ENCODE measurements at places on chromosomes 2 and 18. TPM values are rescaled to one million over a fixed set of nuclear protein-coding genes. Genes with fewer than 3 reads are reported as not detected.
A peak's percentile ranks its signal among the peaks of the same experiment; 100 is the strongest.

NT5DC4 gene
- polyA plus RNA-seq = not detected

DNA sequence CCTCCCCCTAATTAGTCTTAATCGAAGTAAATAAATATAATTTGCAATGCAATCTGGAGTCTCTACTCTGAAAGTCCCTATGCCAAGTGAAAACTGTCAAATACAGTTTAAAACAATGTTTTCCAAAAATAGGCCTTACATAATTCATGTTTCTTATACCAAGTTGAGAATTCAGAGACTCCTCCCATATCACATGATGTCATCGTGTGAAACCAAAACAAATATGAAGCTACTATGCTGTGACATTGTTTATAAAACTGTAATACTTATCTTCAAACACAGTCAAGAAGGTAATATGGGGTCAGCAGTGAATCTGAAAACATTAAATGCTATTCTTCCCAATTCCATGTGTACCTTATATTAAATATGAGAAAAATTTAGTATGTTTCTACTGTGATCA, 940.2 kb upstream of the FANCL start:
- no peaks in the 10 kb centered on the region for H3K4me1 ChIP-seq
- no peaks in the 10 kb centered on the region for H3K36me3 ChIP-seq
- H3K27me3 ChIP-seq = no peaks in the 10 kb centered on the region
- no peak overlapping the region for H3K27ac ChIP-seq
- H3K4me3 ChIP-seq = no peak overlapping the region
- no peak for DNase-seq

- peak; percentile 96 for DNase-seq
- H3K27me3 ChIP-seq = no peaks in the 10 kb centered on the region
- peaks cover 19% of the 10 kb centered on the region for H3K36me3 ChIP-seq
- H3K27ac ChIP-seq = peak within 1 kb of the TSS; percentile 92
- peaks cover 20% of the 10 kb centered on the region for H3K4me1 ChIP-seq
Observed at GRCh38 chr2:219206328-219207133, at the start of gene ZFAND2B. Gene ZFAND2B (plus strand): TSS chr2:219206782. CDS start chr2:219206988, 206 bp downstream.

DNA sequence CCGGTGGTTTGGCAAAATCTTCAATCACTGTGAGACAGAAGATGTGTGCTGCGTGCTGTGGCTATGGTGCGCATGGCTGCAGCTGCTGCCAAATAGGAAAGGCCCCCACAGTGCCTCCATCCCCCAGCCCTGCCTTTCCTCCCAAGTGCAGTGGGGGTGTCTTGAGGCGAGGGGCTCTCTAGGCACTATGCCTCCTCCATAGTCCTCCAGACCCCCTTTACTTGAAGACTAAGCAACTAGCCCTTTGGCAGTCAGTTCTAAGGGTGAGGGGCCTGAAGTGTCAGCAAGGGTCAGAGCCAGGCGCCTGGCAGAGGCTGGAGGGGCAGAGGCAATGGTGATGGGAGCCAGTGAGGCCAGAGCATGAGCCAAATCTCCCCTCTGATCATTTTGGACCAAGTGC, 13.6 kb upstream of the TMEM185B start:
- no peak for DNase-seq
- H3K27ac ChIP-seq = no peak overlapping the region
- no peaks in the 10 kb centered on the region for H3K27me3 ChIP-seq
- H3K36me3 ChIP-seq = no peaks in the 10 kb centered on the region

DNA sequence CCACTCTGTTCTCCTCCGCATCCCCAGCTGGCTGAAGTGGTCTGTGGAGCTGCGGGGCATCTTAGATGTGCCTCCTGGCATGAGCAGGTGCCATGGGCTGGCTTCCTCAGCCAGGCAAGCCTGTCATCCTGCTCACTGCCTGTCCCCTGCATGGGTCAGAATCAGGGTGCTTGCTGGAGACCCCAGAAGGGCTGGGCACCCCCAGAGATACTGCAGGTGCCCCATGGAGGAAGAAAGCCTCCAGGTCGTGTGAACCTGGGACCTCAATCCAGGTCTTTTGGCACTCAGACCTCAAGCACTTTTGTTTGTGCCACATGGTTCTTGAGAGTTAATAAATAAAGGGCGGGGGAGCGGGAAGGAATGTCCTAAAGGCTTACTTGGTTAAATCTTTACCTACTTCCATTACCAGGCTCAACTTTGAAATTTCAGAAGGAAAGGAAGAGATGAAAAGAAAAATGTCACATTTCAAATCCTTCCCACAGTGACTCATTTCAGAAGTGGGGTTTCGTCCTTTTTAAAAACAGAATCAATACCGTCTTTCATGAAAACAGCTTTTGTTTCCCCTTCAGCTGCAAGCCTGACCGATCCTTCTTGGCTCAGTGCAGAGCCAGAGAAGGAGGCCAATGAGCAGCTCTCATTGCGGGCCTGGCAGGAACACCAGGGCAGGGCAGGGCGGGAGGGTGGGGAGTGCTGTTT, 69.9 kb downstream of the RHOB start:
- H3K36me3 ChIP-seq = no peaks in the 10 kb centered on the region
- no peaks in the 10 kb centered on the region for H3K4me1 ChIP-seq
- no peak for DNase-seq

All from naive thymus-derived CD4-positive, alpha-beta T cell (primary cell).